Astrocyte of the spinal cord (primary cell): ENCODE measurements at places on chromosomes 2 and 18.
A peak's percentile ranks its signal among the peaks of the same experiment; 100 is the strongest.

DNA sequence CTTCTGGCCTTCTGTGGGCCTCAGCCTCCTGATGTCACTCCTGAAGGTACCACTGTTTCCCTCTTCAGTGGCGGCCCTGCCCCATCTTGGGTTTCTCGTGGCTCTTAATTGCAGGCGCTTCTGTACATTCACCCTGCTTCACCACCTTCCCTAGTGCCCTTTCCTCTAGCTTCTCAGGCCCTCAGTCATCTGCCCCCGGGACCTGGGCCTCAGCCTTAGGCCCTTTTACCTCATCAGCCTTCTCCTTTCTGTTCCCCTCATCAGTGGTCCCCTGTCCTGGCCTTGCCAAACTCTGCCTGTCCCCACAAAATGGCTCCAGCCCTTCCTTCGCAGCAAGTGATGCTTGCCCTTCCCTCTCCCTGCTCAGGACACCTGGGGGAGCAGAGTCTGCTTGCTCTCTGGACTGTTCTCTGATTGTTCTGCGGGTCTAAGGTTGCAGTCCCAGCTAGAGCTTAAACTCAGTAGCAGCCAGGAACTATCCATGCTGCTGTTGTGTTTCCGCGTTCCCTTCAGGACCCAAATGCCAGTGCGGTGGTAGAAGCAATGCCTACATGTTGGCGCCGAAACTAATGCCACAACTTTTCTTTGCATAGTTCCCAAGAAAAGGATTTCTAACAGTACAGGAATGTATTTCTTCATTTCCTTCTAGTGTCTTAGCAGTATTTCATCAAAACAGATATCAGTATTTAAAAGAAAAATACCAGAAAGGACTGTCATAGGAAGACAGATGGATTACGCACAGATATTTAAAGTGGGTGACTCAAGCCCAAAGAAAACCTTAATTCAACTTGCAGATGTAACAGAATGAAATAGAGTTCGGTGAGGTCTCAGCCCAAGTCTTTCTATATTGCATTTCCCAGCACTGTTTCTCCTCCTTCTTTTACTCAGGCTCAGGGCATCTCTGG, 7.5 kb downstream of the ASB1 start:
- peak; percentile 90 for DNase-seq

DNA sequence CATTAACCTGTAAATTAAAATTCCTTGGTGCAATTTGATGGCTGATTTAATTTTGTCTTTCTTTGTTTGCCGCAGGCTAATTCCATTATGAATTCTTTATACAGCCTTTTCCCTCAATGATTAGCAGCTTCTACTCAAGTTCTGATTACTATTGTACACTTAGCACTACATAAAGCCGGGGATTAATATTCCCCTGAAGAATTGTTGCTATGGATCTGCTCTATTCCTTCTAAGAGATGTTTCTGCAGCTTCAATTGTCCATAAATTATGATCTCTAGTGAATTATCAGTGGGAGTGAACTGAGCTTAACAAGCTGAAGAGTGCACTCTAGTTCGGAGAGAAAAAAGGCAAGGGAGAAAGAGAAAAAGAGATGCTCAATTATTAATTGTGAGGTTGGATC, 433.7 kb upstream of the SPRED2 start:
- no peak for DNase-seq

DNA sequence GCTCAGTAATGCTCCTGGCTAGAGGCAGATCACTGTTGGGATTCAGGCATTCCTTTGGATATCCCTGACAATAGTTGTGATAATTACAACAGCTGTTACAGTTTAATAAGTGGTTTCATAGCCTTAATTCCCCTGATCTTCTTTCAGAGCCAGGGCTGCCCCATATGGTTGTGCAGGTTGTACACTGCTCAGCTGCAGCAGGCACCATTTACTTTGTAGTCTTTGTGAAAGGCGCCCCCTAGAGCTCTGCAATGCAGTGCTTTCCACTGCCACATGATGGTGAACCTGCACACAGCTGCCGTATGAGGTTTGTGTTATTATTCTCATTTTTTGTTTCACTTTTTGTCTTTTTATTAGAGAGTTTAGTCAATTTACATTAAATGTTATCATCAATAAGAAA, 239.1 kb downstream of the KCNS3 start:
- DNase-seq, result peak; percentile 52

DNA sequence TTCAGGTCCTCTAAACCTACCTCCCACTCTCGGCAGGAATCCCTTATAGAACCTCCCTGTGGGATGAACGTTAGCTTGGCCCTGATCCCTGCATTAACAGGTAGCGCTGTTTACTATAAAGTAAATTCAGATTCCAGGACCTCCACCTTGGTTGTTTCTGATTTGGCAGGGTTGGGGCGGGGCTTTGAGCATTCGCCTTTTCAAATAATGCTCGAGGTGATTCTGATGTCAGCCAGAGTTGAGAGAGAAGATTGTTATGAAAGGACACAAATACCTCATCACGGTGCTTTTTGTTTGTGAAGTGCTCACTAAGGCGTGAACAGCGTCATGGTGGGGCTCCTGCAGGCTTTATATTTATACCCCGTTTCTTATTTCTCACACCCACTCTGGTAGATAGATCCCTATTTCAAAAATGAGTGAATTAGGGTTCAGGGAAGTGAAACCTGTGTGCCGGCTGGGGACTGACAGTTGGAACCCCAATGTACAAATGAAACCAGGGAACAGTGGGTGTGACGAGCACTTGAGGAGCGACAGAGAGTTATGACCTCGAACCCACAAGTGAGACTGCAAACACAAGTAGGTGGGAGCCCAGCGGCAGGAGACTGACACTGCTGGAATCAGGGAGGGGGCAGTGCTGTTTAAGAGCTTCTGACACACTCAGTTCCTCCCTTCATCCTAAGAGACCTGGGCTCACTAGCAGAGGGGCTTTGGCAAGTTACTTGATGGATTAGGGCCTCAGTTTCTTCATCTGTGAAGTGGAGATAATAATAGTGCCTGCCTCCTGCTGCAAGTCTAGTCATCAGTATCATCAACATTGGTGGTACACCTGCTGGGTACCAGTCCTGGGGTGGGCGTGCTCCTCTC, 14.2 kb upstream of the CXCR4 start:
- no peak for DNase-seq

- DNase-seq, result peak; percentile 74
Measured at GRCh38 chr2:201964631-201965206, 68.9 kb upstream of the FZD7 start.

- DNase-seq, result peak; percentile 33
Measured at GRCh38 chr18:36440614-36441013, 143.1 kb downstream of the FHOD3 start.

DNA sequence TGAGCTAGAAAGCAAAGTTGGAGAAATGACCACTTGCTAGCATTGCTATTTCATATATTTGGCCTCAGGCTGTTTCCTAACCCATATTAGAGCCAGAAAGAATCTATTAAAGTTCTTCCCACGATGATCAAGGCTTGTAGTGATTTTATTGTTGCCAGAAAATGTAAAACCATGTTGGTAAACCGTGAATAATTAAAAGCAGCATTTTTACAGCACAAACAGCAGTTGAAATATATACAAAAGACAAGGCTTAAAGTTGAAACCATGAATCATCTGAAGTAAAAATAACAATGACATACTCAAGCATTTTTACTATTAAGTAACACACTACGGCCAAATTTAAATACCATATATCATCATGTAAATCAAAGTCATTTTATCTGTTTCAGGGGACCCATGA, 27.7 kb upstream of the DSC3 start:
- peak; percentile 13 for DNase-seq

GRCh38 chr2:200749631-200750322, 61.9 kb upstream of the BZW1 start:
- DNase-seq, result no peak

GRCh38 chr2:71275939-71276310, 49.0 kb upstream of the PAIP2B start:
- DNase-seq, result no peak

- DNase-seq, result peak; percentile 11
Measured at GRCh38 chr2:220913384-220913783, 658.7 kb downstream of the EPHA4 start.
